Stimulated activated CD4-positive, alpha-beta T cell treated with anti-CD3 and anti-CD28 coated beads, Interleukin-1b, Interleukin-23, amount 100 ng/mL, for 24 hours (primary cell): ENCODE measurements at places on chromosomes 3 and 15.

GRCh38 chr15:78338781-78339180 lies 1.4 kb upstream of the CRABP1 start:
- DNase-seq, result no peak

- no peak for DNase-seq
Observed at GRCh38 chr3:141275973-141276372, 44.3 kb downstream of the PXYLP1 start.

DNA sequence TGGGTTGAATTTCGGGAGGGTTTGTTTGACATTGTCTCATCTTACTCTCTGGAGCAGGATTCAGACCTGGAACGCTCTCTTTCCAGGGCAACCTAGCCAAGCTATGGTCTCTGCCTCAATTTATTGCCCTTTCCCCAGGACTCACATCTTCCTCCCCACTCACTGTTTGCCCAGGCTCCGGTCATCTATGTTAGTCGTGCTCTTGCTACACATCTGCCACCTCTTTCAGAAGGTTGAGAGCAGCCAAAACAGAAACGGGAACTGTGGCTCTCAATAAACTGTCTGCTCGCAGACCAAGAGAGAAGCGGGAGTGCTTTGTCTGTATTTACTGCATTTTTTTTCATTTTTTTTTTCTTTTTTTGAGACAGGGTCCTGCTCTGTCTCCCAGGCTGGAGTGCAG lies 81.6 kb downstream of the ST6GAL1 start:
- no peak for DNase-seq

DNA sequence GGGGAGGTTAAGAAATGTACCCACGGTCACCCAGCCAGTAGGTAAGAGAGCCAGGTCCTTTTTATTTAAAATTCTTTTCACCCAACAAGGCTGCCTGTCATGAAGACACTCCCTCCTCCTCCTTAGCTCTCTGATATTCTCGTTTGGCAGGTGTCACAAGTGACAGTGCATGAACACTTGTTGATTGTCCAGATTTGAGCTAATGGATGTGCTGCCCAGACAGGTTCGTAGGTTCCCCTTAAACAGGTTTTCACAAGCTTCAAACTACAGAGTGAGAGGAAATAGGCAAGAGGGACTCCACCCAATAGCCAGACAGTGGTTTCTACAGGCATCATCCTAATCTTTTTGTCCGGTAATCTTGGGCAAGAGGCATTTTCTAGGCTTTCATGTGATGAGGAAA lies 32.2 kb downstream of the ATP13A4 start:
- no peak for DNase-seq

GRCh38 chr3:33795131-33795530 lies 3.3 kb upstream of the PDCD6IP start:
- no peak for DNase-seq

DNA sequence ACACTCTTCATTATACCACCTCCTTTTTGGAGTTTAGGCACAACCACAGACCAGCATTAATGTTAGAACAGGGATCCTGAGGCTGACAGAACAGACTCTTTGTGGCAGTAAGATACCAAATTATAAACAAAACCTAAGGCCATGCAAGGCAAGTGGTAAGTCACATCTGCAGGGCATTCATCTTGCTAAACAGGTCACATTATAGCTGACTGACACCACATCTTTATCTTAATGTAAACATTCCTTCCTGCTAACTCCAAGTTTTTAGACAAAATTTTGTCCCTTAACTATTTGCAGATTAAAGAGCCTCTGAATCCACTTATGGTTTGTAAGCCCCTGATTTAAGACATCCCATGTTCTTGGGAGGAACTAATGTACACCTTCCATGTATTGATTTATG lies 500.6 kb downstream of the PYDC2 start:
- no peak for DNase-seq

DNA sequence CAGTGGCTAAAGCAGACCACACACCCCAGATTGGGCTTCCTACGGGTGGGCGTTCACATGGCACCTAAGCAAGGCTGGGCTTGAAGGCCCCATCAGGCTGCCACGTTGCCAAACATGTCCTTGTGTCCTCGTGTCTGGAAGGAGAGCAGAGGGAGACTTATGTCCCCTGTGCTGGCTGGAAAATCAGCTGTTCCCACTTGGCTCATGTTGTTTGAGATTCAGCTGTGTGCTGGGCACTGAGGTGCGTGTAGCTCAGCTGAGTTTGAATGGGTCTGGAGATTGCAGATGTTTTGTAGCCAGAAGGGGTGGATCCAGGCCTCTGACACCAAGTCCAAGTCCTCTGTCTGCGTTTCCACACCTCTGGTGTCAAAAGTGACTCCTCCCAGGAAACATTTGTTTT lies 34.6 kb downstream of the RLBP1 start:
- DNase-seq, result no peak

- DNase-seq, result no peak
Observed at GRCh38 chr3:144028798-144029411, 57.3 kb downstream of the DIPK2A start.

GRCh38 chr15:74850393-74850792 lies 7.4 kb upstream of the ULK3 start:
- DNase-seq, result no peak

GRCh38 chr3:134028486-134029255 lies 1.1 kb downstream of the SLCO2A1 start:
- DNase-seq, result no peak

DNA sequence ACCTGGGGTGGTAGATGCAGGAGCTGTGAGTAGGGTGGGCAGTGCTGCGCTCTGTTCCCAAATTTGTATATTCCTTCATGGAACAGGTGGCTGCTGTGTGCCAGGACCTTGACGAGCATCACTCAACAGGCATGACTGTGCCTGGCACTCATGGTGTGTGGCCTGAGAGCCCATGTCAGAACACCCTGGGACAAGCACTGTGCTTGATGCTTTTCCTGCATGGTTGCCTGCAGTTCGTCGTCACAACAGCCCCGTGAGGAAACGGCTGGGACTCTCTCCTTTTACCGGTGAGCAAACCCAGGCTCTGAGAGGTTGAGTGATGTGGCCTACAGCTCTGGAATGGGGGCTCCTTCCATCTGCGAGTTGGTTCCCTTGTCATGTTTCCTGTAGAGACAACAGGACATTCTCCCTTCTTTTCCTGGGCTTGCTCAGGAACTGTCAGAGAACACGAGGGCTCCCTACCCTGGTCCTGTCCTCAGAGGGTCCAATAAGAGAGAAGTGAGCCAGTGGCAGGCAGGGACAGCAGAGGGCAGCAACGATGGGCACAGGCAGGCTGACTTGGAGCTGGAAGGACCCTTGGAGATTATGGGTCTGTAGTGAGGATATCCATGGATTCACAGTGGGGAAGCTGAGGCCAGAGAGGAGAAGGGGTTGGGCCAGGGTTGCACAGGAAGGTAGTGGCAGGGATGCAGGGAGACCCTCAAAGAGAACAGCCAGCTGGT lies 37.4 kb downstream of the PRKCD start:
- no peak for DNase-seq

DNA sequence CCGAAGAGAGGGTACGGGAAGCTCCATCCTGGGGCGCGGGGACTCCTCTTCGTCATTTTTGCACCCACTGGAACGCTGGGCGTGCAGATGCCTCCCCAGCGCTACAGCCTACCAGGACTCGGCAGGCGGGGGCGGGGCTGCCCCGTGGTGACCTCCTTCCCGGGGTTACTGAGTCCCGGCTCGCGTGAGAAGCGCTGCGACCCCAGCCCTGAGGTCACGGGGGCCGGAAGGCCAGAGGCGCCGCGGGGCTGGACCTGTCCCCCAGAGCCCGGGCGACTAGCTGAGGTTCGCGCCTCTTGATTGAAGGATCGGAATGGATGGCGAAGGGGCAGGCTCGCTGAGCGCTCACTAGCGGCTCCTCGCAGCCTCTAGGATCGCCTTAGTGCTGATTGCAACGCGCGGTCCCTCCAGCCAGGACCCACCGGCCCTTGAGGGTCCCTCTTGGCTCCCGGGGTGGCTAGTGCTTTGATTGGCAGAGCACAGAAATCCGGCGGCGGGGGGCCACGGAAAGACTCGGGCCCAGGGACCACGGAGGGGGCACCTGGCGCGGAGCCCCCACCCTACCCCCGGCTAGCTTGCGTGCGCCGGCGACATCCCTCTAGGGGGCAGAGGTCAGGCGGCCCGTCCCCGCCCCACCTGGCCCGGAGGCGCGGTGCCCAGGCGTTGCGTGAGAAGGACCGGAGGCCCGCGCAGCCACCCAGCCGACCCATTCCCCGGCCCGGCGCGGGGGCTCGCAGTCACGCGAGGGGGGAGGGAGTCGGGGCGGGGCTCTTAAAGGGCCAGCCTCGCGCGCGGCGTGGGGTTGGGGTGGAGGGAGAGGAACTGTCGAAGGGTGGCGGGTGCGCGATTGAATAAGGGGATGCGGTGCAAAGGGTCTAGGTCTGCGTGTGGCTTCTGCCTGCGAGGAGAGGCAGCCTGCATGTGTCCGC lies 781 bp upstream of the CYP1A1 start:
- DNase-seq, result peak; percentile 53

GRCh38 chr15:58472221-58472620 lies 40.4 kb downstream of the LIPC start:
- no peak for DNase-seq

GRCh38 chr3:16456784-16457415 lies 56.6 kb downstream of the RFTN1 start:
- no peak for DNase-seq

DNA sequence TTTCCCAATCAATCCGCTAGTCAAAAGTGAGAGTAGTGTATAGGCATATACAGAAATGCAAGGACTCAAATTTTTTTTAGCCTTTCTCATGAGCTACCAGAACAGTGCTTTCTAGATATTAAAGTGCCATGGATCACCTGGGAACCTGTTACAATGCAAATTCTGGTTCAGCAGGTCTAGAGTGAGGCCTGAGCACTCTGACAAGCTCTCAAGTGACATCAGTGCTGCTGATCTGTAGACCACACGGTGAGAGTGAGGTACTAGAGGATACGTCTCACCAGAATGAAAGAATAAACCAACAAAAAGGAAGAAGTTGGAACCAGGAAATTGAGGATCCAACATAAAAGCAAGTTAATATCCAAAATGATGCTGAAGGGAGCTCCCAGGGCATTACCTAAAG lies 16.0 kb upstream of the PLA2G4D start:
- DNase-seq, result no peak

- no peak for DNase-seq
Observed at GRCh38 chr3:42187936-42188335, 78.0 kb downstream of the CCK start.

DNA sequence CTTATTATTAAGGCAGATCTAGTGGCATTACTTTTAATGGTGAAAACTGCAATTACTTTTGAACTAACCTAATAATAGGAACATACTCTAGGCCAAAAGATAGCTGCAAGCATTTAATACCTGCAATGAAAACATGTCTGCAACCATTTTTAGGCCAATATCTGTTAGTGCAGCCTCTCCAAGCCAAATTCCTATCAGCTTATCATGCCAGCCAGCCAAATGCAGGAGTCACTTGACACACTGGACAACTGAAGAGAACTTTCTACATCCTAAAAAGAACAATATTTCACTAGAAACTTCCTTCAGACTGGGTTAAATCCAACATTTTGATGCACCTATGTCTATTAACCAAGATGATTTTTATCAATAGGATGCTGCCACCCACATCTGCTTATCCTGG lies 33.8 kb downstream of the CCDC54 start:
- DNase-seq, result no peak

DNA sequence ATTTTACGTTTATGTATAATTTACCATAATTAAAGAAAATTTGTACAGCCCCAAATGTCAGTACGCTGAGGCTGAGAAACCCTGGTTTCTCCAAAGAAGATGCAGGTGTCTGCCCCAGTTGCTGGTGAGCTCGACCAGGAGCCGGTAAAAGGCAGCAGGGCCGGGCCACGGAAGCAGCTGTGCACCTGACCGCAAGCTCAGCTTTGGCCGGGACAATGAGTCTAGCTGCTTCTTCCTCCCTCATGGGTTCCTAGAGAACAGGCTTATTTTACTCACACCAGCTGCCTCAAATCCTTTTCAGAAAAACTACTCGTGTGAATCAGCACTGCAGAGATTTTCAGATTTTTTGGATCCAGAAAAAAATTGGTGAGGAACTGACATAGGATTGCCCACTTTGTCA lies 18.0 kb upstream of the ZXDC start:
- DNase-seq, result no peak

DNA sequence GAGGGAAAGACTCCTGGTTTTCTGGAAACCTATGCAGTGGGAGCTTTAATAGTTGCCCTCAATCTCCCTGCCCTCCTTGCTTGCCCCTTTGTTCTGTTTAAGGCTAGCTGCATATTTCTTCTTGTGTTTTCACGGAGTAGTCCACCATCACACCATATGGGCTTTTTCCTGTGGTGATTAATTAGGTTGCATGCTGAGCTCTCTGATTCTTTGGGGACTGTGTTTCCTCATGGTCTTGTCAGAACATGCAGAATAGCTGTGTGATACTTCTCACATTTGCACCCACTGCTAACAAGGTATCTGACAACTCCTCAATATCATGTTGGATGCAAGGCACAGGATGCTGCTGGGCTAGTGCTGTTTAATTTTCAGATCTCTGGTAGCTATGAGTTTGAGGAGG lies 139.6 kb downstream of the PTPRG start:
- no peak for DNase-seq

- DNase-seq, result no peak
Observed at GRCh38 chr15:80587816-80588456, 107.2 kb upstream of the ABHD17C start.

DNA sequence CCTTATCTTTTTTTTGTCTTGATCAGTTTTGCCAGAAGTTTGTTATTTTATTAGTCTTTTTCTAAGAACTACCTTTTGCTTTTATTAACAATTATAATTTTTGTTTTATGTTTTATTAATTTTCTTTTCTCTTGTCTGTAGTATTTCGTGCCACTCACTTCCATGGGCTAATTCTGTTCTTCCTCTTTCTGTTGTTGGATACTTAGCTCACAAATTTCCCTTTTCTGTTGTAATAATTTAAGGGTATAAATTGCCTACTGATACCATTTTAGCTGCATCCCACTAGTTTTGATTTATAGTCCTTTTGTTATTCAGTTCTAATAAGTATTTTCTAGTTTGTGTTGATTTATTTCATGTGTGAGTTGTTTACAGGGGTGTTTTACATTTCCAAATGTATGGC lies 48.6 kb downstream of the SNRK start:
- no peak for DNase-seq

GRCh38 chr3:135908225-135908624 lies 57.3 kb upstream of the PPP2R3A start:
- DNase-seq, result no peak

DNA sequence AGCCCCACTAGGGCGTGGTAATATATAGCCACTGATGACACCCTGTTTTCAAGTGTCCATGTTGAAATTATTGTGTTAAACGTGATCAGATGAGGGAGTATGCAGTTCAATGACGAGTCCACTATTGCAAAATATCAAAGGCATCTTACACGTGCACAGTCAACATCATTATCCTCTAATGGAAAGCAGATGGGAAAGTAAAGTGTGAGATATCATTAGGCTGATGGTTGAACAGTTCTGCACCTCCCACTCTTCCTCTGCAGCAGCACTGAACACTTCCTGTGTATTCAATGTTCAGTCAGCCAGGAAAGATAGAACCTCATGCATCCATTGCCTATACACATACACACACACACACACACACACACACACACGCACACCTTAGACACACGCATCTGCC lies 431.8 kb upstream of the CCDC54 start:
- no peak for DNase-seq

GRCh38 chr15:86591994-86592735 lies 512.5 kb downstream of the AGBL1 start:
- DNase-seq, result no peak
